Endodermal cell (in vitro differentiated cells): ENCODE measurements at places on chromosomes 6 and 20.

DNA sequence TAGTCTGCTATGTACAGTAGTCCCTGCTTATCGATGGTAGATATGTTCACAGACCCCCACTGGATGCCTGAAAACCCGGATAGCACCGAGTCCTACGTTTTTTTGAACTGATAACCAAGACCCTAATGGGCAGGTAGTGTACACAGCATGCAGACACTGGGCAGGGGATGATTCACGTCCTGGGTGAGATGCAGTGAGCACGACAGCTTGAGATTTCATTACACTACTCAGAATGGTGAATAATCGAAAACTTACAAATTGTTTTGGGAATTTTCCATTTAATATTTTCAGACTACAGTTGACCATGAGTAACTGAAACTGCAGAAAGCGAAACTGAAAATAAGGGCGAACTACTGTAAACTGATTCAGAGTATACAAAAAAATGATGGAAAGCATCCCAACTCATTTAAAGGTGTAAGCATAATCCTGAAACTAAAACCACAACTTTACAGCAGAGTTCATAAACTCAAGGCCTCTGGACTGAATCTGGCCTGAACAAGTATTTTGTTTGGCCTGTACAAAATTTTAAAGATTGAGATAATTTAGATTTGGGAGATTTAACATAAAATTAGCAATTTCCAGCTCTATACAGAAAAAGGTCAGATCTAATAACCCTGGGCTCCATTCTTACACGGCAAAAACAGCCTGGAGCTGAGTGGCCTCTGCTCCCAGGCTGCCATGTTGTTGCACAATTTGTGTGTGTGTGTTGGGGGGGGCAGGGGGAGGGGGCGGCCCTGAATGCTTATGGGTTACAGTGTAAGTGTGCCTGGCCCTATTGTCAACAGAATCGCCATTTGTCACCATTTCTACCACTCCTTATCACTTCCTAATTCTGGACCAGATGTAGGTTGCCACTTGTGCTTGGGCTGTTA, 34.9 kb downstream of the RNF24 start:
- no peak for DNase-seq

- DNase-seq = no peak
Measured at GRCh38 chr6:8013763-8014162, 50.4 kb downstream of the BLOC1S5 start.

DNA sequence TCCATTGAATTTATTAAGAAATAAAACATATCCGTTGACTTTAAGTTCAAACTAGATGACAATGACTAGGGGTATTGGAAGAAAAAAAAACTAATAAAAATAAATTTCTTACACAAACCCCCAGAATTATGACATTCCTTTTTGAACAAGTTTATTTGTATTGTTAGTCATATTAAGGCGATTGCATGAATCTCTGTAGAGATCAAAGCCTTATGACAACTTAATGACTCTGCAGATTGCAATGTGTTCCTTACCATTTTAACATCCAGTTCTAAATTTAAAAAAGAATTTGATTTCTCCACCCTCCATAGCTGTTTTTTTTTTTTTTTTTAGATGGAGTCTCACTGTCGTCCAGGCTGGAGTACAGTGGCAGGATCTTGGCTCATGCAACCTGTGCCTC, 189.8 kb upstream of the CEP162 start:
- DNase-seq = no peak

GRCh38 chr6:46170357-46171289, at the start of gene ENPP5:
TSS of gene ENPP5 (minus strand) at chr6:46170980. CDS start at chr6:46168262, 2,718 bp downstream.
- DNase-seq = peak; percentile 99

GRCh38 chr20:4029505-4030467, 14.4 kb upstream of the RNF24 start:
- DNase-seq = no peak

GRCh38 chr6:154648188-154648887, 84.9 kb upstream of the SCAF8 start:
- DNase-seq = no peak
